ENCODE measurements at places on chromosomes 11 and 22. TPM values are rescaled to one million over a fixed set of nuclear protein-coding genes. Genes with fewer than 3 reads are reported as not detected.

- H3K36me3 ChIP-seq, result no peaks in the 10 kb centered on the region
- DNase-seq, result no peak
- peaks cover 4% of the 10 kb centered on the region for H3K4me1 ChIP-seq
- no peaks in the 10 kb centered on the region for H3K27me3 ChIP-seq
- H3K27ac ChIP-seq, result no peak overlapping the region
- no peak overlapping the region for H3K4me3 ChIP-seq
Observed at GRCh38 chr22:24186352-24186740, 5.1 kb downstream of the SUSD2 start.

DNA sequence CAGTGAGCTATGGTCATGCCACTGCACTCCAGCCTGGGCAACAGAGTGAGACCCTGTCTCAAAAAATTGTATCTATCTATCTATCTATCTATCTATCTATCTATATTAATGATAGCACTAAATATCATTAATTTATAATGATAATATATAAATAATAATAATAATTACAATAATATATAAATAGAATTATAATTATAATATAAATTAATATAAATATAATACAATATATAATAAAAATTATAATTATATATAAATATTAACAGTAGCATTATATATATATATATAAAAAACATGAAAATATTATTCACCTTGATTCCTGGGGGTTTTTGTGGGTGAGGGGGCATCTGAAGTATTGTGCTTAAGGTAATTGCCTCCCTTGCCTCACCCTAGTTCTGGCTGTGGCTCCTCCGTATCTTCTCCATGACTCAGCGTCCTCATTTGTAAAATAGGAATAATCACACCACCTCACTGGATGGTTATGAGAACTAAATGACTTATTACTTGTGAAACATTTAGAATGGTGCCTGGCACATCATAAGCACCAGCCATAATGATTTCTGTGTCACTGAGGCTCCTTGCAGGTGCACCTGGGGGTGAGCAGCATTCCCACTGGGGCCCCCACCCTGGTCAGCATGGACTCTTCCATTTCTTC, 18.8 kb downstream of the RASD2 start:
- H3K27ac ChIP-seq, result no peak overlapping the region
- no peak for DNase-seq
- no peak overlapping the region for H3K4me3 ChIP-seq
- peaks cover 37% of the 10 kb centered on the region for H3K27me3 ChIP-seq
- H3K36me3 ChIP-seq, result no peaks in the 10 kb centered on the region

DNA sequence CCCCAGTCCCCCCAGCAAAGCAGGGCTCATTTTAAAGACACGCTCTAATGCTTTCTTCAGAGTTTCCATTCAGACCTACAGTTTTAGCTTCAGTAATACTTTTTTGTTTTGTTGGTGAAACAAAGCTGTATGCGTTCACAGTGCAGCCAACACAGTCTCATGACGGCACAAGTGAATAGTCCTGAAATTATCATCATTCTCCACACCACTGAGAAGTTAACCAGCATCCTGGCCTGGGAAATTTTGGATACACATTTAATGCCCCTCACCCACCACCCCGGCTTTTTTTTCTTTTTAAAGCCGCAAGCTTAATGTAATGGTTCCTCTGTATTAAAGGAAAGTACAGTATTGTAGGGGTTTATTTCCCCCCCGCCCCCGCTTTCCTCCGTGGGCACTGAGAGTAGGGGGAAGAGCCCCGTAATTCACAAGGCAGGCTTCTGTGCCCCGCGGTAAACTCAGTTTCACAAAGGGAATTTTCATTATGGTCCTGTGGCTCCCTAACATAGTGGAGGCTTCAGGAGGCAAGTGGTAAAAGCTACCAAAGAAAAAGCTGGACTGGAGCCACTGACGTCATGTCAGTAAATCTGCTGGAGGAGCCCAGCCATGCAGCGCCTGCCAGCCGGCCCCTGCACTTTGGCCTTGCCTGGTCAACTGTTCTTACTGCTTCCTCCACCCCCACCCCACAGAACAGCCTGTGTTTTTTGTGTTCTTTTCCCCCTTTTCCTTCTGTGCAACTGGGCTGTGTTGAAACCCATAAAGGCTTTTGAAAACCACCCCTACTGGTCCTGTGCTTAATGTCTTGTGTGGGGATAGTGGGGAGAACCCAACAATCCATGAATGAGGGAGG, 18.2 kb downstream of the TEAD1 start:
- peak; percentile 55 for DNase-seq
- peaks cover 91% of the 10 kb centered on the region for H3K4me1 ChIP-seq
- H3K27me3 ChIP-seq, result no peaks in the 10 kb centered on the region
- H3K27ac ChIP-seq, result peak overlapping the region; percentile 99
- no peaks in the 10 kb centered on the region for H3K36me3 ChIP-seq

DNA sequence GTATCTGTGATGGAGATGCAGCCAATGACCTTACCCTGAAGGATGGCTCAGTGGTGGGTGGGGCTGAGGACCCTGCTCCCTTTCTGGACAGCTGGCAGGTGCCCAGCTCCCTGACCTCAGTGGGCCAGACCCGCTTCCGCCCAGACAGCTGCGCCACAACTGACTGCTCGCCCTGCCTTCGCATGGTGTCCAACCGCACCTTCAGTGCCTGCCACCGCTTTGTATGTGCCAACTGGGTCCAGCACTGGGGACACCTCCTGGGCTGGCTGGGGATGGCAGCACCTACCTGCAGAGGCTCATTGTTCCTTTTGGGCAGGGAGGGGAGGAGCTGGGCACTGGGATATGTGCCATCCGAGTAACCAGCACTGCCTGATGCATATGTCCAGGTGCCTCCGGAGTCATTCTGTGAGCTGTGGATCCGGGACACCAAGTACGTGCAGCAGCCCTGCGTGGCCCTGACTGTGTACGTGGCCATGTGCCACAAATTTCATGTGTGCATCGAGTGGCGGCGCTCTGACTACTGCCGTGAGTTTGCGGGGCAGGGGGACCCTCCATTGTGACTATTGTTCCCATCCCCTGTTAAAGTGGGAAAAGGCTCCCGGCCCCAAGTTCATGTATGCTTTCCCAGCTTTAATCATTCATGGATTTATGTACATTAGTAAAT, 84.8 kb downstream of the OTOG start:
- no peak overlapping the region for H3K27ac ChIP-seq
- H3K4me1 ChIP-seq, result no peaks in the 10 kb centered on the region
- H3K27me3 ChIP-seq, result peaks cover 26% of the 10 kb centered on the region
- DNase-seq, result no peak
- no peaks in the 10 kb centered on the region for H3K36me3 ChIP-seq
- H3K4me3 ChIP-seq, result no peak overlapping the region

DNA sequence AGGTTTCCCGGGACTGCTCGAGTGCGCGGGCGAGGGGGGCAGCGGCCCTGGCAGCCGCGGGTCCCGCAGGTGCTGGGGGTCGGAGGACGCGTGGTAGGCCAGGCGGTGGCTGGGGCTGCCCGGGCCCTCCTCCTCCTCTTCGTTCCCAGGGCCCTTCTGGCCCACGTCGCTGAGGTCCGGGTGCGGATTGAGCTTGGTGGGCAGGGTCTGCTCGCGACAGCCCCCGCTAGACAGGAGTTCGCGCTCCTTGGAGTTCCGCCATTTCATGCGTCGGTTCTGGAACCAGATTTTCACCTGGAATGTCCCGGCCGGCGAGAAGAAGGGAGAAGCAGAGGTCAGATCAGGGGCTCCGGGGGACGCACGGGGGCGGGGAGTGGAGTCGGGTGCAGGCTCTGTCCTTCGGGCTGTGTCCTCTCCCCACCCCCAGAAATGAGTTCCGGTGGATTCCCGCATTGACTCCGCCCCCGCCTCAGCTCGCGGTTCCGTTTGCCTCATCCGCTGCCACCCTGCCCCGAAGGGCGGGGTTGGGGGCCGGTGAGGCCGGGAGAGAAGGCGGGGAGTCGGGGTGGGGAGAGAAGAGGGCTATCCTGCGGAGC, 3.9 kb downstream of the DBX1 start:
- DNase-seq, result no peak
- peaks cover 7% of the 10 kb centered on the region for H3K36me3 ChIP-seq
- H3K27ac ChIP-seq, result no peak overlapping the region

GRCh38 chr11:132056689-132057088, 686.3 kb downstream of the NTM start:
- DNase-seq, result no peak
- H3K36me3 ChIP-seq, result no peaks in the 10 kb centered on the region
- no peak overlapping the region for H3K27ac ChIP-seq
- H3K4me3 ChIP-seq, result no peak overlapping the region

DNA sequence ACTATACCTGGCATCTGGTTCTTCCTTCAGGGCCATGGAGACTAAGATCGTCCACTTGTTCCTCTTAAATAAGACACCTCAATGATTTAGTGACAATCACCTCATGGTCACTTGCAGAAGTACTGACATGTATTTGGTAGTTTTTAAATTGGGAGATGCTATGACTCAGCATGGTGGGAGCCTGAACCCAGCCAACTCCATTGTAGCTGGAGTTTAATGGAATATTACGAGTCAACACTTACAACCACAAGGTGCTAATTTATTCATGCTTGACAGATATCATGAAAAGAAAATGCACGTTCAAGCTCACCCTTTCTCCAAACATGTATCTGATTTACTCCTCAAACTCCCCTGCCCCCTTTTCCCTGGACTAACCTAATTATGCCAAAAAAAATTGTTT, 16.6 kb upstream of the APOL3 start:
- DNase-seq, result no peak
- no peaks in the 10 kb centered on the region for H3K4me1 ChIP-seq
- no peaks in the 10 kb centered on the region for H3K27me3 ChIP-seq
- no peak overlapping the region for H3K27ac ChIP-seq

GRCh38 chr22:17554814-17555213, 8.5 kb upstream of the SLC25A18 start:
- no peak overlapping the region for H3K4me3 ChIP-seq
- H3K4me1 ChIP-seq, result no peaks in the 10 kb centered on the region
- H3K36me3 ChIP-seq, result peaks cover 18% of the 10 kb centered on the region
- no peak overlapping the region for H3K27ac ChIP-seq
- no peak for DNase-seq

DNA sequence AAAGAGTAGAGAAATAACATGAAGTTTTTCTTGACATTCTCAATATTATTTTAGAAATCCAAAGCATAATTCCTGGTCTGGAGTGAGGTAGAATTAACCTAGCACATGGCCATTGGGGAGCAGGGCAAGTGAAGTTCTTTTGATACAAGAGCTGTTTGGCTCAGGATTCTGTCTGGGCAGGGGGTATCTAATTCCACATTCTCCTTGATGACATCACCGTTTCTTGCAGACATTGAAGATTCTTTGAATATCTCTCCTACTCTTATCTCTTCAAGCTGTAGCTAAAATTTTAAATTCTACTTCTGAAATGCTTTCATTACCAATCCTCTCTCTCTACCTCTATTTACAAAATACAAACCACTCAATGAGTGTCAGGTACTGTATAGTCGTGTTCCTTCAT, 138.2 kb upstream of the TENM4 start:
- no peaks in the 10 kb centered on the region for H3K36me3 ChIP-seq
- no peak overlapping the region for H3K27ac ChIP-seq
- H3K4me1 ChIP-seq, result no peaks in the 10 kb centered on the region
- peaks cover 4% of the 10 kb centered on the region for H3K27me3 ChIP-seq
- no peak for DNase-seq

- H3K27me3 ChIP-seq, result peaks cover 41% of the 10 kb centered on the region
- H3K36me3 ChIP-seq, result no peaks in the 10 kb centered on the region
- no peak overlapping the region for H3K4me3 ChIP-seq
- DNase-seq, result no peak
Observed at GRCh38 chr11:128575174-128575960, 12.0 kb downstream of the ETS1 start.

DNA sequence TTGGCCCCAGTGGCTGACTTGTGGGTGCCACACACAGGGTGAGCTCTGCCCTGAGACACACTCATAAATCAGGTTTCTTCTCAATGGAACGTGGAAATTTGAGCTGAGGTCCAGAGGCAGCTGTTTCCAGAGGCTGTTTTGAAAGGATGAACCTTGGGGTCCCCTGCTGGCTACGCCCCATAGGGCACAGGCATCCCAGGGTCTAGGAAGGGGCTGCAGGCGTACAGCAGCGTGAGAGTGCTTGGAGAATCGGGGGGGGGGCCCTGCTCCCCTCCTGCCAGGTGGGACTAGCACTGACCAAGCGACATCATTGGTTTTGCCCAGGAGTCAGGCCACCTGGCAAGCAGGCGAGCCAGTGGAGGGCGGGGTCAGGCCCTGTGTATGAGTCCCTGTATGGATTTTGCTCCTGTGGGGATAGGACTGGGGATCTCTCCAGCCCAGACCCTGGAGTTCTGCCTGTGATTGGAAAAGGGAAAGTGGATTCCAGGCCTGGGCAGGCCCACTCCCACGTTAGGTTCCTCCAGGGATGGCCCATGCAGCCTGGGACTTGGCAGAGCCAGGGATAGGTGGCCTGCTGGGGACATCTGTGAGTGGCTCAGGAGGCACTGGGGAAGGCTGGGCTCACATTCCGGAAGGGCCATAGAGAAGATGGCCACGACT, 61.0 kb downstream of the FBXO7 start:
- H3K27ac ChIP-seq, result no peak overlapping the region
- H3K4me1 ChIP-seq, result peaks cover 40% of the 10 kb centered on the region
- H3K27me3 ChIP-seq, result peaks cover 7% of the 10 kb centered on the region
- peaks cover 2% of the 10 kb centered on the region for H3K36me3 ChIP-seq

- H3K36me3 ChIP-seq, result peaks cover 3% of the 10 kb centered on the region
- no peaks in the 10 kb centered on the region for H3K27me3 ChIP-seq
- DNase-seq, result no peak
- H3K27ac ChIP-seq, result no peak overlapping the region
Observed at GRCh38 chr11:35794850-35795249, 132.3 kb downstream of the TRIM44 start.

DNA sequence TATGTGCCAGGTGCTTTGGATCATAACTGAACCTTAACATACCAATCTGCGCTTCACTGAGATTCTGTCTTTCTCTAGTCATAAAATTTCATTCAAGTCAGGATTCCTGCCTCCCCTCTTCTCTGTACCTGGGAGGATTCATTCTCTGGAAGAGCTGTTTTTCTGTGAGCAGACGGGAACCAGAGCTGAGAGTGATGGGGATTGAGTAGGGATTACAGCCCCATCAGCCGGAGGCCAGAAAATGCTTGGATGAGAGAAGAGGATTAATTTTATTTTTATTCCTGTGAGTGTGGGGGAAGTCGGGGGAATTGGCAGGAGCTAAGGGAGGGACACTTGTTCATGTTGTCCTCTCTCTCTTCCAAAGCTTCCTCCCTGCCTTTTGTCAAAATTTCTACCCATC, 4.7 kb downstream of the STX3 start:
- no peaks in the 10 kb centered on the region for H3K36me3 ChIP-seq
- H3K4me1 ChIP-seq, result peaks cover 5% of the 10 kb centered on the region

The LRRC4C gene
- total RNA-seq, result 5.5 TPM

The TRIM49D1 gene
- not detected for total RNA-seq

The P2RX6 gene
- 4.5 TPM for total RNA-seq

The CADM1 gene
- 121 TPM for total RNA-seq

The RELA gene
- 53.7 TPM for total RNA-seq

The CARD18 gene
- total RNA-seq, result not detected

Data from neural crest cell (in vitro differentiated cells).